ENCODE measurements at places on chromosomes 5 and 9.

DNA sequence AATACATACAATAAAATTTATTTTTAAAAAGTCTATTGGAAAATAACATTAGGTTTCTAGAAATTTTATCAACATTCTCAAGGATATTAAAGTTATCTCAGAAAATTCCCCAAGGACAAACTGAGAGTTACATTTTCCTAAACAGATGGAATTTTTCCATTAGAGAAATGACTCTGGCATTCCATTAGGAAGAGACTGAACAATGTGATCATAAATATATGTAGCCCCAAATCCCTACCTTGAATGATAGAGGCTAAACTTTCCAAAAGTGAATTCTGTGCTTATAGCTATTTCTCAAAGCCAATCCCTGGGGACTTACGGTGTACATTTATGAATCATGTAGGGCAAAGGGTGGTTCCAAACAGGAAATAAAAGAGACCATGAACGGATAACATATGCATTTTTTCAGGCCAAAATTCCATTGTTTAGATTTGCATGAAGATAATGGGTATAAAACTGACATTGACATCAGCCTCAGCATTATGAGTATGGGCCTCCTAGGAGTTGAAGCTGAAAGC, 1181.0 kb upstream of the DMAC1 start:
- ATAC-seq = no peak

GRCh38 chr5:83096660-83097339, 19.5 kb downstream of the XRCC4 start:
- no peak for ATAC-seq

GRCh38 chr9:34034698-34035065, 14.0 kb downstream of the UBAP2 start:
- no peak for ATAC-seq

DNA sequence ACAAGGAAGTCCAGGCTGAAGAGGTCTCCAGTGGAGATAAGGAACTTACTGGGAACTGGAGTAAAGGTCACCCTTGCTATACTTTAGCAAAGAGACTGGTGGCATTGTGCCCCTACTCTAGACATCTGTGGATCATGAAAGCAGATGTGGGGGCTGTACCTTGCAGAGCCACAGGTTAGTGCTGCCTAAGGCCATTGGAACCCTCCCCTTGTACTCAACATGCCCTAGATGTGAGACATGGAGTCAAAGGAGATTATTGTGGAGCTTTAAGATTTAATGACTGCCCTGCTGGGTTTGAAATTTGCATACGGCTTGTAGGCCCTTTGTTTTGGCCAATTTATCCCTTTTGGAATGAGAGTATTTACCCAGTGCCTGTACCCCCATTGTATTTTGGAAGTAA, 397.3 kb upstream of the GRIN3A start:
- ATAC-seq = no peak

- no peak for ATAC-seq
These were observed 75.7 kb downstream of the OLFM1 start for GRCh38 chr9:135163023-135163780.

- ATAC-seq = no peak
These were observed 6.4 kb upstream of the EGR1 start for GRCh38 chr5:138458856-138459255.

DNA sequence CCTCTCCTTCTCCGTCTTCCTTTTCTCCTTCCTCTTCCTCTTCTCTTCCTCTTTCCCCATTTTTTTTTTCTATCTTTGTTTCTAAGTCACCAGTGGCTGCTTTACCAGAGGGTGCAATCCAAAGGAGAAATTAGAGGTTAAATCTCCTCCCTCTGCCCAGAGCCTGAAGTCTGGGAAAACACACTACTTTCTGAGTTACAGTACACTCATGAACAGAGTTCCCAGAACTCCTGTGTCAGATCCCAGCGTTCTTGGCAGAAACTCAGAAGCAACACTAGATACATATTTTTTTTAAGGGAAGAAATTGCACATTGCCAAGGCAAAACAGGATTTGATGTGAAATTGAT, 189.0 kb downstream of the SNCAIP start:
- peak; percentile 45 for ATAC-seq

DNA sequence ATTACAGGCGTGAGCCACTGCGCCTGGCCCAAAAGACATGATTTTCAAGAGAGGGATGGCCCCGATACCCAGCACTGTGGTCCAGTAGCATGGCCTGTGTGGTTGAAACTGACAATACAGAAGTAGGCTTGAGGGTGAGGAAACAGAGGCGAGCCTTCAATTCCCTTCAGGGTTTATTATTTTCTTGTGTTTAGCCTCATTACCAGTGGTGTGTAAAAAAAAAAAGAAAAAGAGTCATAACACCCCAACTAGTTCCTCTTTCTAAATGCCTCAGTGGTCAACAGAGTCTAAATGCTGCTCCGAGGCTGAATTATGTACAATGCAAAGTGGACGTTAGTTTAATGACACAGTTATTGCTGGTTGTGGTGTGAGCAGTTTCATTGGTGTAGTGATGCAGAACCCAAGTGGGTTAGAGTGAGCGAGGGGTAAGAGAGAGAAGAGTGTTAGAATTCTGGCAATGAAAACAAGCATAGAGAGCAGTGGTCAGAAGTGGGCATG, 58.8 kb downstream of the SNX30 start:
- ATAC-seq = peak; percentile 44

DNA sequence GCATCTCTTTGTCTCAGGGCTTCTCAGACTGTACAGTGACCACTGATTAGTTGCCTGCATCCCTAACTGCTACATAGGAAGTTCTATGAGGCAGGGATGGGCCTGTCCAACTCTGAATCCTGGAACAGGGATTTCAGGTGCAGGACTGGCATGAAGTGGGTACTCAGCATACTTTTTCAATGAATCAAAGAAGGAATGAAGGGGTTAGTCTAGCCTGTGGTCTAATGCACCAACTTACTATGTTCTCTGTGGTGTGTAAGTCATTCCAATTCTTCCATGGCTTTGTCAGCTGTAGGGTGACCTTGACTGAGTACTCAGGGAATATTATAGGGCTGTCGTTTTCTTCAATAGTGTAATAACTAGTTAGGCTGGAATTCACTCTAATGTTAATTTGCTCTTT, 8.3 kb downstream of the COL15A1 start:
- no peak for ATAC-seq

DNA sequence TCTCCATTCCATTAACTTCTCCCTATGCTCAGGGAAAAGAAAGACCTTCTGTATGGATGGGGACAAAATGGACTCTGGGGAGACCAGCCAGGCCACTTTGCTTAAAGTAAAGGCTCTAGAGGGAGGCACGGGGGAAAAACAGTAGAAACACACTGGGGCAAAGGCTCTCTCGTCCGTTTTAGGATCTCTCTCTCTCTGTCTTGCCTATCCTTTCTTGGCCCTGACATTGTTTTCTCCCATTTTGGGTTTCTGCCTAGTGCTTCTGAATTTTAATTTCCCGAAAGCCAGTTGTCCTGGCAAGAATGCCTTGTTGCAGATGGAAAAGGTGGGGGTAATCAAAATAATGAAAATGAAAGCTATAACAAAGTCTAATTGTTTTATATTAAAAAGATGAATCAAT, 28.2 kb downstream of the NMUR2 start:
- no peak for ATAC-seq

- ATAC-seq = no peak
These were observed 54.4 kb downstream of the ANKH start for GRCh38 chr5:14816999-14817761.

DNA sequence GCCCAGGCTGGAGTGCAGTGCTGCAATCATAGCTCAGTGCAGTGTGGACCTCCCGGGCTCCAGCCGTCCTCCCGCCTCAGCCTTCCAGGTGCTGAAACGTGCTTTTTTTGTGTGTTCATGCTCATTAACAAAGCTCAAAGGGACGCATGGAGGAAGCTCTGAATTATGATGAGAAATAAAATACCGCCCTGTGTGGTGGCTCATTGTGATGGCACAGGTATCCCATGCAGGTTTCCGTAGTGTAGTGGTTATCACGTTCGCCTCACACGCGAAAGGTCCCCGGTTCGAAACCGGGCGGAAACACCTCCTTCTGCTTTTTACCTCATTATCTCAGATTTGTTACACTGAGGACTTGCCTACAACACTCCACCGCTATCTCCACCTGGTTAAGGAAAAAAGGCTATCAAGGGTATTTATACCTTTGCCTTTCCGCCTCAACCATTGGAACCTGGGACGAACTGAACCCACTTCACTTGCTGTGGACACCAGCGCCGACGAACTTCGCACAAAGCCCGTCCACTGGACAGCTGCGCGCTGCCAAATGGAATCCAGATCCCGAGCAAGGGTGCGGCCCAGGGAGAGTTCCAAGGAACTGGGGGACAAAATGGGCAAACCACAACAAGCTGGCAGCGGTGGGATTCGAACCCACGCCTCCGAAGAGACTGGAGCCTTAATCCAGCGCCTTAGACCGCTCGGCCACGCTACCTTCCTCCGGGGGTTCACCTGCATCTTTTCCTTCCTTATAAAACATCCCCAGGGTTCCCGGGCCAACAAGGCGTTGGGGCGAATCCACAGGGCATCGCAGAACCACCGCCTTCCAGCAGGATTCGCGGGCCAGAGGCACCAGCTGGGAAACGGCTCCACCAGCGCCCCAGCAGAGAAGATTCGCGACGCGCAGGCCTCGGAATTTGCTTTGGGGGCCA, 26.3 kb downstream of the OR2V2 start:
- no peak for ATAC-seq
